ENCODE measurements at places on chromosomes 6 and 20.

DNA sequence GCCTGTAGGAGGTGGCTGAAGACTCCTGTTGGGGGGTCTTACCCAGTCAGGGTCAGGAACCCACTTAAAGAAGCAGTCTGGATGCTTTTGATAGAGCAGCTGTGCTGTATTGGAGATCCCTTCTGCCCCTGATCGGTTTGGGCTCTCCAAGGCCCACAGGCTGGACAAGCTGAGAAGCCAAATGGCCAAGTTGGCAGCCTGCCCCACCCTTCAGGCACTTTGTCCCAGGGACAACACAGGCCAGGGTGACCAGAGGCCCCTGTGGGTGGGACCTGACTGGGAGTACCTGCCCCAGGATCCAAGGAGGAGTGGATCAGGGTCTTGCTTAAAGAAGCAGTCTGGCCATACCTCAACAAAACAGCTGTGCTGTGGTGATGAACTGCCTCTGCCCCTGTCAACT is 48.4 kb downstream of the ZC2HC1B start:
- DNase-seq, result no peak

DNA sequence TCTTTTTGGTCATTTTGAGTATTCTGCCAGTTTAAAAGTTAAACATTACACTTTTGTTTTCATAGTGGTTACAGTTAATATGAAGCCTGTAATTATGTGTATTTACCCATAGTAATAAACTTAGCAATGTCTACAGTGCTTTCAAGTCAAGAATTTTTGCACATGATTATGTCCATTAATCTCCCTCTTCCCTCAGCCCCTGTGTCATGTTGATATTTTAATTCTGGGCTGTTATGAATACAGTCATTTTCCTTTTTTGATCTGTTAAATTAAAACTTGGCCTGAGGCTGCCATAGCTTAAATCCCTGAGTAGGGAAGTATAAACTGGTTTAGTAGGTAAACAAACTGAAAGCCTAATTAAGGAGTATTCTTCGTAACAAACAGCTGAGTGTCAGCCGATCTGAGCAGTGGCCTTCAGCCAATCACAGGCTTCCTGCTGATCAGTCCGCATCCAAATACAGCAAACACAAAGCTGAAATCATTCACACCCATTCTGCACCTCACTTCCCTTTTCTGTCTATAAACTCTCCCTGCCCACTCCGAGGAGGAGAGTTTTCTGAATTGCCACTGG is 9.5 kb upstream of the SFT2D1 start:
- no peak for DNase-seq

DNA sequence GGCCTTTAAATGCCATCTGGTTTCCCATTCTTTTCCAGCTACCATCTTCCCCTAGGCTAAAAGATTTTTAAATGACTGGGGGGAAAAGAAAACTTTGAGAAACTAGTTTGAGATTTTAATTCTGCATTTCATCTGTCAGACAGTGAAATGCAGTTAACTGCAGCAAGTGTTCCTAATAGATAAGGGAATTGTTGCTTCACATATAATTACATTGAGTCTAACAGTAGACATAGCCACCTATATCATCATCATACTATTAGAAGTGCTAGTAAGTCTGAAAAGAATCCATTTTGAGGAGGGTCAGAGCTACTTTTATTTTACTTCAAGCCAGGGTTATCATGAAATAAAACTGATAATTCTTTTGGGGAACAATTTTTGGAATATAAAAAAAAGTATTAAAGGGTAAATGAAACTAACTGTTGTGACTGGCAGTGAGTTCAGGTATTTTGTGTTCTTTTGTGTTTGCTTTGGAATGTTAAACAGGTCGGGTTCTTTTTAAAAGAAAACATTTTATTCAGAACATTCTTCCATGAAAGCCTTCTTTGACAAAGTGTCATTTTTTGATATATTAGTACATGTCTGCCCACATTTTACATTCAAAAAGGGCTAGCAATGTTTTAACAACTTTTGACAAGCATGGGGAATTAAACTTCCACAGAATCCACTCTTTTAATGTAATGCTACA is 170.1 kb downstream of the HS3ST5 start:
- no peak for DNase-seq

DNA sequence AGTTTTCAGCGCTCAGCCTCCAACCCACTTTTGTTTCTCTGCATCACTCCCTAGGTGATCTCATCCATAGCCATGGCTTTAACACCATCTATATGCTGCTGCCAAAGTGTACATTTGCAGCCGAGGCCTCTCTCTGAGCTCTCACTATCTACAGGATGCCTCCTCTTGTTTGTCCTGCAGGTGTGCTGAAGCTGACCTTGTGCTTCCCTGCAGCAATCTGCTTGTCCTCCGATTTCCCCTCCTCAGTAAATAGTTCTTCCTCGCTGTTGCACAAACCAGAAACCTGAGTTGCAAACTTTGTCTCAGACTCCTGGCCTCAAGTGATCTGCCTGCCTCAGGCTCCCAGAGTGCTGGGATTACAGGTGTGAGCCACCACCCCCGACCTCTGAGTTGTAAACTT is 3.7 kb upstream of the TXNDC5 start:
- no peak for DNase-seq

DNA sequence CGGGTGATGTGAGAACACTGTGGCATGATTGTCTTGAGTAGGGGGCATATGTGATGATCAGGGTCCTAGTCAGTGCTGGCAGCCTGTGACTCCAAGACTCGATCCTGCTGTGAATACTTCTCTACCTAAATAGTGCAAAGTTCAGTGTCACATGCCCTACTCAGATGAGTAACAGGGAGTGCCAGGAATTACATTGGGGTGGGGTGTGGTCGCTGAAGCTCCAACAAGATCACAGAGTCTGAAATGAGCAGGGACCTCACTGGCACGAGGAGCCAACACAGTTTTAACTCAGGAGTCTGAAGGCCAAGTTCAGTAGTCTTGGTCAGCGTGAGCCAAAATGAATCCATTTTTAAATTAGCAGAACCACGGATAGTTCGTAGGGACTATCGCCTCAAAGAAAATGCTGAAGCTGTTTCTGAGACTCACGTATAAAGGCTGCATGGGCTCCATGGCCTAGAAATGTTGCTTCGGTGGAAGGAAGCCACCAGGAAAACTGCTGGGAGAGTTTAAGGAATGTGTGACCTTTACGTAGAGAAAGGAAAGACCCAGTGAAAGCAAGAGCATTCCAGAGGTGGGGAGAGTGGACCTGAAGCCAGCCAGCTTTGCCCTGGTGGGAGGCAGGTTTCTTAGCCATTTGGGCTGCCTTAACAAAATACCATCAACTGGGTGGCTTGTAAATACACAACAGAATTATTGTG is 72.2 kb downstream of the RPP40 start:
- no peak for DNase-seq

DNA sequence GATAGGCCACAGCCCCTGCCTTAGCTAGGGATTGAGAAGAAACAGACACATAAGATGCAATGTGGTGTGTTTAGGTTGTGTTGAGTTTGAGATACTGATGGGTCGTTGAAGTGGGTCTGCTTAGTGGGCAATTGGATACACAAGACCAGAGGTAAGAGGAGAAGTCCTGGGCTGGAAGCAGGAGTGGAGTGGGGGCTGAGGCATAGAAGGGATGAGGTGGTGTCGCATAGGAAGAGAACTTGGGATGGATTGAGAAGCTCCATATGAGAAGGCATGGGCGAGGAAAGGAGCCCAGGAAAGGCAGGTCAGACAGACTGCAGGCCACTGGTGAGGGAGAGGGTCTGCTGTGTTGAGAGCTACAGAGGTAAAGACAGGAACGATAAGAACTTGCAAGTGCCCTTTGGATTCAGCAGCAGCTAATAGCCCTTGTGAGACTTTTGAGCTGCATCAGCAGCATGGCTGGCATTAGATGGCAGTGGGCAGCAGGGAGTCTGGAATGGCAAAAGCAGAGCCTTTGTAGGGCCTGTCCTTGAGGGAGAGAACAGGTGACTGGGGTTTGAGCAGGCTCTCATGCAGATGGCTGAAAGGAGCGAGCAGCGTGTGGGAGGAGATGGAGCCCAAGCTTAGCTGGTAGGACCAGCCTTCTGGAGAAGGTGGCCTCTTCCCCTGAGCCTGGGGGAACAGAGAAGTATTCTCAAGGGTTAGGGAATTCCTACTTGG is 33.2 kb downstream of the PLCG1 start:
- DNase-seq, result no peak

DNA sequence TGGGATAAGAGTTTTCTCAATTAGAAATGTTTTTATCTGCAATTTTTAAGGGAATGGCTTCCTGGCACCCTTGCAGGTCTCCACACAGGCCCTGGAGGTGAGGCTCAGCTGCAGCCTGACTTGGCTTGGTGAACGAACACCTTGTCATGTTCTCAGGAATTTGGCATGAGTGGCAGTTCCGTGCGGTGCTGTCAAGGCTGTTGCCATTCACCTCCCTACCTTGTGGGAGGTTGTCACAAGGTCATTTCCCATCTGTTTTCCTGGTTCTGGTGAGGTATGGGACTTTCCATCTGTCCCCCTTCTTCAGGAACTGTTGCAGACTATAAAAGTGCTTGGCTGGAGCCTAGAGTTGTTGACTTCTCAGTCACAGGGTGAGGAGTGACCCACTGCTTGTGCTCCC is 82.9 kb downstream of the ELOVL4 start:
- no peak for DNase-seq

DNA sequence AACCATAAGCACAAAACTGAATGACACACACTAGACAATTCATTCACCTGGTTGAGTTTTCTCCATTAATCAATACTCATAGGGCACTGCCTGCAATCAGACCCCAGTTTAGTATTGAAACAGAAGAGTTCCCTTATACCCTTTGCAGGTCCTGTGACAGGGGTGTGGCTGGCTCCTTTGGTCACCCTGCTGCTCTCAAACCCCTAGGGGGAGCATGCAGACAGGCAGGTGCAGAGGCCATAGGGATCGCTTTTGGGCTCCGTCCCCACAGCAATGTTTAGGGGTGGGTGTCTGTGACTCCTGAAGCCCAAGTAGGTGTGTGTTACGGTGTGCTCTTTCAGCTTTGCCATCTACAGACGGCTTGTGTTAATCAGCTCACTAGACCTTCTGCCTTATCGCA is 210.4 kb downstream of the CENPW start:
- DNase-seq, result no peak

DNA sequence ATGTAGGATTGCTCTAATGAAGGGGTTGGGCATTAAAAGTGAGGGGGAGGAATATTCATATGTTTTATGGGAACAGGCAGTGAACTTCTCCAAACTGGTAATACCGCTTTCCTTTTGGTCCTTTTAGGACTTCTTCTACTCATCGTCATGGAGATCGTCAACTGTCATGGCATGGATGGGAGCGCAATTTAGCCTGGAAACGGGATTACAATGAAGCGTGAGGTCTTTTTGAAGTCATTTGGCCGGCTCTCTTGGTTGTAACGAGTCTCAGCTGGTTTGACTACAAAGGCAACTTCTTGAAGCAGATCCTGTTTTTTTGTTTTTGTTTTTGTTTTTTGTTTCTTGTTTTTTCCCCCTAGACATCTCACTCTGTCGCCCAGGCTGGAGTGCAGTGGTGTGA is 1.4 kb upstream of the HLA-E start:
- DNase-seq, result no peak

- DNase-seq, result no peak
These were observed 84.4 kb downstream of the EYA2 start for GRCh38 chr20:46978951-46979491.

- DNase-seq, result no peak
These were observed 179.2 kb upstream of the PHACTR1 start for GRCh38 chr6:12537389-12537788.

GRCh38 chr20:45183084-45183483 is 8.4 kb downstream of the PI3 start:
- no peak for DNase-seq

GRCh38 chr20:41512624-41513023 is 105.6 kb downstream of the CHD6 start:
- DNase-seq, result no peak

GRCh38 chr6:156559162-156559690 is 218.0 kb upstream of the ARID1B start:
- DNase-seq, result no peak

DNA sequence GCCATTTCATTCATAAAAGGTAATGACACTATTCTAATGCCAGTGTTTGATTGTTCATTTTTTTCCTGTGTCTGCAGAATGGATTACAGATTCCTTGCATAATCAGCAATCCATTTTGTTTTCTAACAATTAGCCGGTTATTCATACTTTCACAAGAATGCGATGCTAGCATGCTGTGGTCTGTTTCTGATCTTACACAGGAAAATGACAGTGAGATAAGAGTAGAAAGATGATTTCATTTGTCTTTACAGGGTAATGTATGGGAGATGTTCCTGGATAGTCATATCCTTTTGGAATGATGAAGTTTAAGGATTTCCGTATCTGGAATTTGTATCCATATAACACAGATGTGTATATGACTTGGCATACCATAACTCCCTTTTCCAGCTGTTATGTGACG is 207.3 kb downstream of the FARS2 start:
- no peak for DNase-seq

DNA sequence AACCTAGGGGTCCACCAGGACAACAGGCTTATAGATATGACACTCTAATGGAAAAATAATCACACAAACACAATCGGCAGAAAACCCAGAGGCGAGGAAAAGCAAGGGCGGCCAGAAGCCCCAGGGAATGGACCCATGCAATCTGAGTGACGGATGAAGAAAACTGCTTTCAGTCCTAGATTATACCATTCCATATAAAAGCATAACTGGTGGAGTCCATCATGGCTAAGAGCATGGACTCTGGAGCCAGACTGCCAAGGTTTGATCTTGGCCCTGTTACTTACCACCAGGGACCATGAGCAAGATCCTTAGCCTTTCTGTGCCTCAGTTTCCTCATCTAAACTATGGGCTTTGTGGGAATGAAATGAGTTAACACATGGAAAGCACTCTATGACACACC is 3.7 kb downstream of the SLC22A16 start:
- no peak for DNase-seq

GRCh38 chr20:32538526-32538939 is 46.6 kb downstream of the NOL4L start:
- no peak for DNase-seq

DNA sequence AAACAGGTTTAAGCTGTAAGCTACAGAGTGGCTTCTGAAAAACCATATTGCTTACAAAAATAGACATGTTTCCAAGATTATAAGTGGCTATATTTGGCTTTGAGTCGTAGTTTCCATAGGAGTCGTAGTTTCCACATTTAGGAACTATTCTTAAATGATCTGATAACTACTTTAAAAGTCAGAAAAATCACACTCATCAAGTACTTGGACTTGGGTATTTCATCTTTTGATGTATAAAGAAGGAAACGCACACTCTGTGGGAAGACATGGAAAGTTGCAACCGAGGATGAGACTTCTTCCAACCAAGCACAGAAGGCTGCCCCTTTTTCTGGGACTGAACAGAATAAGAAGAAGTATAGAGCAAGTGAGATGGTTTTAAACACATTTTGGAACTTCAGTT is 118.3 kb downstream of the KHDRBS2 start:
- no peak for DNase-seq

GRCh38 chr6:170160031-170160627 is 130.7 kb downstream of the DLL1 start:
- no peak for DNase-seq

DNA sequence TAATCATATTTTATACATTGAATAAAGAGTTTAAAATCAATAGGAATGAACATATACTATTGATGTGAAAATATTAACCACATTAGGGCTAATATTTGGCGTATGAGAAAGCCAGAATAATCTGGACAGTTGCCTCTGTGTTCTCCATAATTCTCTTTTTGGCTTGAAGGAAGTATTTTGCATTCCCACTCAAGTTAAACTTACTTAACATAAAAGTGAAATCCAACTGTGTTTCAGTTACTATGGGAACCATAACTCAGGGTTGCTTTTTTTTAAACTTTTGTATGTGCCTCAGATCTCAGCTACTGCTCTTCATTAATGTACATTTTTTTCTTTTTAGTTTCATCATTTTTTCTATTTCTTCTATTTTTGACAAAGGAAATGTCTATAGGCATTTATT is 479.8 kb downstream of the NKAIN2 start:
- no peak for DNase-seq

GRCh38 chr6:83354747-83355146 is 76.1 kb downstream of the ME1 start:
- no peak for DNase-seq
